ENCODE measurements at places on chromosomes 5 and 9.

DNA sequence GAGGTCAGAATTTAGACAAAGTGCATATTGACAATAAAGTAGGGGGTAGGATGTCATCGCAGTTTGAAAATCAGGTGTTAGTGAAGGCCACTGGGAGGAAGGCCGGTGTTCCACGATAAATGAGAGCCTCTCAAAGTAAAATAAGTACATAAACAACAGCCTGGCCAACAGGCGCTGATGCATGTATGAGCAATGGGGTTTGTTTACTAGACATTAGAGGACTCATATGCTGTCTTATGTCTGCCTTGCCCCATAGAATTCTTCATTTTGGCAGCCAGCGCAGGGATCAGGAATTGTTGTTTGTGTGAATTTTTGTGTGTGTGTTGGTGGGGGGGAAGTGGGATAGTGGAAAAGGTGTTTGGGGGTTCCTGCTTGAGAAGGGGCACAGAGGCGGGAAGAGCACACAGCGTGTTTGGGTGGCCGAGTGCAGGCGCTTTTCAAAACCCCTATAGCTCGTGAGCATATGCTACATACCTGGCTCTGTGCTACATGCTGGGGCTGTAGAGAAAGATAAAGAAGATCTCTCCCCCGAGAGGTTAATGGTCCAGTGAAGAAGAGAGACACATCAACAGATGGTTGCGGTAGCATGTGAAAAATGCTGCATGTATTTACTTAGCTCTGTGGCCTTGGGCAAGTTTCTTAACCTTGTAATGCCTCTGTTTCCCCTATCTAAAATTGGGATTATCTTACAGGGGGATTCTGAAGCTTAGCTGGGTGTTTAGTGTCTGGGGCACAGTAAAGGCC is 11.5 kb downstream of the SNX30 start:
- DNase-seq = no peak

GRCh38 chr5:88663793-88664216 is 219.2 kb downstream of the MEF2C start:
- no peak for DNase-seq

DNA sequence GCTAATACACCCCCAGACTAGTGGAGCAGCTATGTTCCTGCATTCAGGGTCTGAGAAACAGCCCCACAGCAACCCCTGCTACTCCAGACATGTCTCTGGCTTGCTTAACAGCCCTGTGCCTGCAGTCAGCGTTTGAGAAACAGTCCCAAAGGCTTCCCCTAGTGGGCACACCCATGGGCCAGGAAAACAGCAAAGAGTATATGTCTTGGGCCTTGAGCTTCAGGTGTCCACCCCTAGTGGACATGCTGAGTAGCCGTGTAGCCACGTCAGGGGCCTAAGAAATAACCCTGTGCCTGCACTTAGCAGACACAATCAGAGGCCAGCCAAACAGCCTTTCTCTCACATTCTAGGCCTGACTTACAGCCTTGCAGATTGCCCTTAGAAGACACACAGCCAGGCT is 698.6 kb downstream of the PTPRD start:
- DNase-seq = no peak

DNA sequence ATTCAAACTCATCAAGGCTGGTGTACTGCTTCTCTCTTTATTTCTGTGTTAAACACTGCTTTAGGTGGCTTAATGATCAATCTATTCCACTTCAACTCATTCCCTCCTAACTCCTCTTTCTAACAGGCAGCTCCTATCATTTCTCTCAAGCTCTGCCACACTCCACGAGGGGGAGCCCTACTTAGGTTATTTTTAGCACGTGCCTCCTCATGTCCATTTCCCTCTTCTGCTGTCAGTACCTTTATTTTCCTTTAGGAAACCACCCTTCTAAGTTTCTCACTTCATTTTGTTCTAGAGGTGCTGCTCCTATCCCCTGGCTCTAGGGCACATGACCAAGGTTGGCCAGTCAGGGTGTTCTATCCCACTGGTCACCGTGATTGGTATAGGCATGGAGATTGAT is 6.7 kb upstream of the BRINP1 start:
- no peak for DNase-seq

DNA sequence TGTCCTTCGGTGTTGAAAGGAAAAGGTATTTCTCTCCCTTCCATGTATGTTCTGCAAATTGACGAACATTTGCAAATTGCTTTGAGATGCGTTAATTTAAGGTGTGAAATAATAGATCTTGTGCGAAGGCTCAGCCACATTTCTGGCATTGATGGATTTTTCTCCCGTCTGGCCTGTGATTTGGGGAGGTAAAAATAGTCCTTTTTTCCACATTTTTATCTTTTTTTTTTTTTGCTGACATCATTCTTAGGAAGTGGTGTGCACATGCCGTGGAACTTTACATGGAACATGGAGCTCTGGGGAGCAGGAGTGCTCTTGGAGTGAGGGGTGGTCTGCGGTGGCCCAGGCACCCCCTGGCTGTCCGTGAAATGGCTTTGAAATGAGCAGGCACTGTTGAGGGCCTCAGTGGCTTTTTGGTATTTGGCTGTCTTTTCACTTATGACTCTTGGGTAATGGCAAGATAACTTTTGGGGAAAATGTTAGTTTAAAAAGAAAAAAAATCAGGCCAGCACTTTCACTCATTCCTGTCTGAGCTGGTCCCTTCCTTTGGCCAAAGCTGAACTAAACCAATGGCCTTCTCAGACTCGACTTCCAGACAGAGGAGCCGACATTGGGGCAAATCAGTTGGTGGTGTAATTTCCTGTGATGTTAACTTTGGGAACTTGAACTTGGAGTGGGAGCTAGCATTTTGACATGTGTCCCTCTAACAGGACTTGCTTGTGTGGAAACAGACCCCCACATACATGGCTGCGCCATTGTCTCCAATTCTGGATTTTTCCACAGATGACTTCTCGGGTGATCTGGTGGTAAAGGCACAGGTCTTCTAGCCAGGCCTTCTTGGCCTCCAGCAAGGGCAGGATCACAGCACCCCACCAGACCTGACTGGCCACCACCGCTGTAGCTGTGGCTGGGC is 4.2 kb downstream of the NEK6 start:
- DNase-seq = no peak

DNA sequence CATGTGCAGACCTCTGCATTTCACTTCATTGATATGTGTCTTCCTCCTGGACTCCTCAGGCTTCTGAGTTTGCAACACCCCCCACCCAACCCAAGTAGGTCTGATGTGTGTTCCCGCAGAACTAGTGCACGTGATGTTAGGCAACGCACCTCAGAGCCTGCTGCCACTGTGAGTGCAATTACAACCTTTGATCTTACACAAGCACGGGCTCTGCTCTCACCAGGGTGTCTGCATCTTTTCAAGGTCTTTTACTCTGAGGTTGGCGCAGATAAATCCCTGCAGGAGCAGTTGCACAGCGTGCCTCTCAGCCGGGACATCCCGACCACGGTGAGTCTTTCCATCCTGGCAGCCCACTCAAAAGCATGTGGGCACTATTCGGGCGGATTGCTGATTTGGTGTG is 80.1 kb downstream of the EGFLAM start:
- DNase-seq = no peak

DNA sequence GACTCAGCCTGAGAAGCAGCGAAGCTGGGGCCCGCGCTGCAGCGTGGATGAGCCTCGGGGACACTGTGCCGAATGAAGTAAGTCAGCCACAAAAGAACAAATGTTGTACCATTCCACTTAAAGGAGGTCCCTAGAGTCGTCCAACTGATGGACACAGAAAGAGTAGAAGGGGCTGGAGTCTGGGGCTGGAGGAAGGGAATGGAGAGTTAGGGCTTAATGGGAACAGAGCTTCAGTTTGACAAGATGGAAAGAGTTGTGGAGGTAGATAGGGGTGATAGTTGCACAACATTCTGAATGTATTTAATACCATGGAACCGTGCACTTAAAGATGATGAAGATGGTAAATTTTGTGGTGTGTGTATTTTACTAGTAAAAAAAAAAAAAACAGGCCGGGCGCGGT is 119.9 kb downstream of the EHMT1 start:
- no peak for DNase-seq

DNA sequence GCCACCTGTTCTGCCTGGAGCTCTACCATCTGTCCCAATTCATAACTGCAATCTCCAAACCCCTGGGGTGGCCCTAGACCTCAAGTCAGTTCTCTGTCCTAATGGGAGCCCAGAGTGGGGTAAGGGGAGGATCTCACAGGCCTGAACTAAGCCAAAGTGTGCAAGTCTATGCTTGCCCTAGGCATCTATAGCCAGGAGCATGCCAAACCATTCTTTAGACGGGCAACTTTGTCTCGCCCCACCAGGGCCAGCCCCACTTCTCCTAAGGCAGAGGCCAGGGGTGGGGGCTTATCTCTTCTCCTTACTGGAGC is 3.3 kb downstream of the ACSL6 start:
- DNase-seq = no peak

DNA sequence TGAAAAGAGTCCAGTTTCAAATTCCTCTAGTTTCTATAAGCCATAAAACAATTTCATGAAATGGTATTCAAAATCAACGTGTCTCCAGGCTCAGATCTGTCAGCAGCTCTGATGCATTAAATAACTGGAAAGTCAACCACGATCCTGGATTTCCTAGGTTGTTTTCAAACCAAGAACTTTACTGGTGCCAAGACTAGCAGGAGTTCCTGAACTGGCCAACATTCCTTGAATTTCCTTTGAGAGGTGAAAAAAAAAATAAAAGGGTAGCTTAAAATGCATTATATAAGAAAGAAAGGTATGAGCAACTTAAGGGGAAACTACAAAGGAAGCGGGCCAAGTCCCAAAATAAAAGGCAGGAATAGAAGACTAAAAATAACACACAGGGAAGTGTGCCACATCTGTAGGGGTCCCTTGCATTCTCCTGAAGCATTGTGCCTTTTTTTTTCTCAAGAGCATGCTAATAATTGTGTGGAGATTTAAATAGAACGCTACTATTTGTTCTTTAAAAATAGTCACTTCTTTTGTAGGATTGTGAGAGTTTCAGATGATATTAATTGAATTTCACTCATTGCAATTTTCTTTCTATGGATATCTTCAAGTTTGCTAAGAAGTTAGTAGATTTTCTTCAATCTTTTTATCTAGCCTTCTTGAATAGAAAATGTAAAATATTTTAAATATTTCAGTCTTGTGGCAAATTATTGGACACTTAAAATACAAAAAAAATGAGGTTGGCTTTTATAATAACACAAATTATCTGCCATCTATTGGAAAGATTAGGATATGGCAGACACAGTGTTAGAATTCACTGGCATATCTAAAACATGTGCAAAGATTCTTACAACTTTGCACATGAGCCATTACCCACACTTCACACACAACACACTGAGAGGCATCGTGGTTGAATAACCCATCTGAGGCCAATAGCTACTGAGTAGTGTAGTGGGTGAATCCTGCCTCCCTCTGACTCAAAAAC is 15.3 kb downstream of the ESM1 start:
- no peak for DNase-seq

GRCh38 chr5:144089401-144090021 is 80.9 kb downstream of the YIPF5 start:
- no peak for DNase-seq

- no peak for DNase-seq
These were observed 49.5 kb upstream of the SARDH start for GRCh38 chr9:133787754-133788025.

DNA sequence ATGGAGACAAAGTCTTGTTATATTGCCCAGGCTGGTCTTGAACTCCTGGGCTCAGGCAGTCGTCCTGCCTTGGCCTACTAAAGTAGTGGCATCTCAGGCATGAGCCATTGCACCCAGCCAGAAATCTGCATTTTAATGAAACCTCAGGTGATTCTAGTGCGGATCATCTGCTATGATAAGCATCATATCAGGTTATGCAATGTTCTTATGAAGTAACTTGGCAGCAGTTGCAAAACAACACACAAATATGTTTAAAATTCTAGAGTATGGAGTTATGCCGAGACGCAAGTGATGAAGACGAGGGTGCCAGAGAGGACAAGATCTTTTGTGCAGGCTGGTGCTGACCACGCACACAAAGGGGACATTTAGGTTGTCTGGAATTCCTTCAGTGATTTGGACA is 153.2 kb upstream of the MEF2C start:
- DNase-seq = no peak

DNA sequence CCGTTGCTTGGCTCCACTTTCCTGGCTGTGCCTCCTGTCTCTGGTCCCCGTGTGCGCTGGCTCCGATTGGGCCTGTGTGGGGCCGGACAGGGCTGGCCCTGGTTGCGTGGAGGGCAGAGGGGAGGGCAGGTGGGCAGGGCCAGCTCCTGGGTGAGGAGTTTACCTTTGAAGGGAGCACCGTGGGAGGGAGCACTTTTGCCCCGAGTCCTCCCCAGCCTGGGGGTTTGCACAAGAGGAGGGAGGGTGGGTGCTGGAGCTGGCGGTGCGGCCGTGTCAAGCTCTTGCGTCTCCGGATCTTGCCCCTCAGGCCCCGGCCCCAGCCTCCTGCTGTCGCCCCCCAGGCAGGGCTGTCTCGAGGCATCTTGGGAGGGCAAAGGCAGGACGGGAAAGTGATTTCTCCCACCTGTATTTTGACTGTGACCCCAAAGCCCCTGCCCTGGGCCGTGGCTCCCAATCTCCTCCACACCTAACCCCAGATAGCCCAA is 48.3 kb upstream of the EXOC3 start:
- no peak for DNase-seq

GRCh38 chr5:119319401-119319800 is 36.4 kb upstream of the TNFAIP8 start:
- no peak for DNase-seq

- no peak for DNase-seq
These were observed 278.2 kb downstream of the SLIT3 start for GRCh38 chr5:169022718-169023117.

DNA sequence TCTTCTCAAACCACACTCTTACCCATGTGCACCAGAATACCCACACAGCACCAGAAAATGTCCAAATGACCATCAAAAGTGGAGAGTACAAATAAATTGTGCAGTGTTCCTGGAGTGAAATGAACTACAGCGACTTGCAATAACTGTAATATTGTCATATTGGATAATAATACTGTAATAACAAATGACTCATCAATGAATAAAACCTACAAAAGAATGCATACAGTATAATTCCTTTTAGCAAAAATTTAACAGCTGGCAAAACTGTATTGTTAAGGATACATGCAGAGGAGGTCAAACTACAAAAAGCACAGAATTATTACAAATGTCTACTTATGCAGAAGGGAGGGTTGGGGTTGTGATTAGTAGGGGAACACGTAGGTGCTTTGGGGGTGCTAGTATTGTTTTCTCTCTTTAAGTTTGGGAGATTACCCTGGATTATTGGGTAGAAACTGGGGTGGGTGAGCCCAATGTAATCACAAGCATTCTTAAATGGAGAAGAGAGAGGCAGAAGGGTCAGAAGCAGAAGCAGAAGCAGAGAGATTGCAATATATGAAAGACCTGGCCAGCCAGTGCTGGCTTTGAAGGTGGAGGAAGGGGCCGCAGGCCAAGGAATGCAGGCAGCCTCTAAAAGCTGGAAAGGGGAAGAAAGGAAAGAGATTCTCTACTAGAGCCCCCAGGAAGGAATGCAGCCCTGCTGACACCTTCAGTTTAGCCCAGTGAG is 21.8 kb downstream of the IRF1 start:
- no peak for DNase-seq

GRCh38 chr5:42767491-42768105 is 11.0 kb downstream of the CCDC152 start:
- DNase-seq = peak; percentile 29

GRCh38 chr5:34608859-34609648 is 47.1 kb upstream of the RAI14 start:
- DNase-seq = no peak

- no peak for DNase-seq
These were observed 162.9 kb upstream of the PLPPR1 start for GRCh38 chr9:100865648-100866047.
